Heart right ventricle (tissue), 16 donors: ENCODE measurements at places on chromosomes 1 and 21. TPM values are rescaled to one million over a fixed set of nuclear protein-coding genes. Genes with fewer than 3 reads are reported as not detected.
A peak's percentile ranks its signal among the peaks of the same experiment; 100 is the strongest.

Gene S100A5
- not detected for total RNA-seq

Gene F13B
- not detected for total RNA-seq

Gene THEM4
- 15.6 TPM for total RNA-seq

- H3K27ac ChIP-seq = peak within 1 kb of the TSS; percentile 82
- peak within 1 kb of the TSS; percentile 83 for H3K4me3 ChIP-seq
- peaks cover 14% of the 10 kb centered on the region for H3K4me1 ChIP-seq
- peaks cover 35% of the 10 kb centered on the region for H3K36me3 ChIP-seq
- no peaks in the 10 kb centered on the region for H3K27me3 ChIP-seq
Observed at GRCh38 chr1:26900001-26900814, at the start of gene GPATCH3. Gene GPATCH3 (minus strand): TSS chr1:26900467. CDS start chr1:26900442, 25 bp downstream.

Gene TMEM269
- 0.09 TPM for total RNA-seq

Gene USH2A
- 3.6 TPM for total RNA-seq

DNA sequence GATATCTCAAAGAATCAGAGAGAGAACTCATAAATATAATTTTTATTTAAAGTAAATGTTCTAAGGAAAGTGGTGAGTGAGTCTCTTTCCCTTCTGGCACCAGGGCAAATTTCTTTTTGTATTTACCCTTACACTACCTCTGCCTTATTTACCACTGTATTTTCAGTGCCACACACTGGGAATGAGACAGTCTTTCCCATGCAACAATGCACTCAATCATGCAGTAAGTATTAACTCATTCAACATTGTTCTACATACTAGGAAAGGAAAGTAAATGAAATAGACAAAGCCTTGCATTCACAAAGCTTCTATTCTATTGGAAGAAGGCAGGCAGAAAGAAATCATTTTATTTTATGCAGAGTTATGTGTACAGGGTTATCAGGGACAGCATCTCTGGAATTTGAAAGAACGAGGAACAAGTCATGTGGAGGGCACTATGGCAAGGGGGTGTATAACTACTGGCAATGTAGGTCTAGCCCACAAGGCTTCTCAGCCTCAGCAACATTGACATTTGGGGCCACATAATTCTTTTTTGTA lies 129.8 kb upstream of the PRDX6 start:
- no peak for DNase-seq
- no peaks in the 10 kb centered on the region for H3K27me3 ChIP-seq
- no peaks in the 10 kb centered on the region for H3K4me1 ChIP-seq
- no peaks in the 10 kb centered on the region for H3K36me3 ChIP-seq
- H3K4me3 ChIP-seq = no peak overlapping the region

DNA sequence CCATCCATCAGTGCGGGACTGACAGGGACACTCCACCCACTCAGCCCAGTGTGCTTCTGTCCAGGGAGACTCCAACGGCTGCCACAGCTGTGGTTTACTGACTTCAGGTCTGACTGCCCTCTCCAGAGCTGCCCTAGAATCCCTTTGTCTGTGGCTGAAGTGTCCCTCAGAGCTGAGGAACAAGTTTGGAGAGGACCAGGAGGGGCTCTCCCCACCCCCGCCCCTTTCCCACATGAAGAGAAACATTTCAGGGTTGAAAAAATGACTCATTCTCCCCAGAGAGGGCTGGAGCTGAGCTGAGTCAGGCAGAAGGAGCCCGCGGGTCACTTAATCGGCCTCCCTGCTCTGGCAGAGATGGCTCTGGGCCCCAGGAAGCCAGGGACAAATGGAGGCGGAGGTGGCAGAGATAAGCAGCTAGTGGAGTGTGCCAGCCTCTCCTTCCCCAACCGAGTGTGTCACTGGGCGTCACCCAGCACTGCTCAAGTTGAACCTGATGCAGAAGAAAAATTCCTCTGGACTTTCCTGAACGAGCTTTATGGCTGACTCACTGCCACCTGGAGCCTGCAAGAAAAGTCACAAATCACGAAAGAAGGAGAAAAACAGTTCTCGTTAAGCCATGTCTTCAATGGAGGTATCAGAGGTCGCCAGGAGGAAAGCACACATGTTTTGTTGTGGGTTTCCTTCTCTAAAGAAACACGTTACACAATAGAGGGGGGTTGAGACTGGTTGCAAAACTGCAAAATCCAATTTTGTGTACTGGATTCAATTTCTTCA lies 34.3 kb upstream of the ECE1 start:
- no peak overlapping the region for H3K4me3 ChIP-seq
- no peaks in the 10 kb centered on the region for H3K36me3 ChIP-seq
- peak overlapping the region; percentile 83 for H3K27ac ChIP-seq
- peak; percentile 77 for DNase-seq

DNA sequence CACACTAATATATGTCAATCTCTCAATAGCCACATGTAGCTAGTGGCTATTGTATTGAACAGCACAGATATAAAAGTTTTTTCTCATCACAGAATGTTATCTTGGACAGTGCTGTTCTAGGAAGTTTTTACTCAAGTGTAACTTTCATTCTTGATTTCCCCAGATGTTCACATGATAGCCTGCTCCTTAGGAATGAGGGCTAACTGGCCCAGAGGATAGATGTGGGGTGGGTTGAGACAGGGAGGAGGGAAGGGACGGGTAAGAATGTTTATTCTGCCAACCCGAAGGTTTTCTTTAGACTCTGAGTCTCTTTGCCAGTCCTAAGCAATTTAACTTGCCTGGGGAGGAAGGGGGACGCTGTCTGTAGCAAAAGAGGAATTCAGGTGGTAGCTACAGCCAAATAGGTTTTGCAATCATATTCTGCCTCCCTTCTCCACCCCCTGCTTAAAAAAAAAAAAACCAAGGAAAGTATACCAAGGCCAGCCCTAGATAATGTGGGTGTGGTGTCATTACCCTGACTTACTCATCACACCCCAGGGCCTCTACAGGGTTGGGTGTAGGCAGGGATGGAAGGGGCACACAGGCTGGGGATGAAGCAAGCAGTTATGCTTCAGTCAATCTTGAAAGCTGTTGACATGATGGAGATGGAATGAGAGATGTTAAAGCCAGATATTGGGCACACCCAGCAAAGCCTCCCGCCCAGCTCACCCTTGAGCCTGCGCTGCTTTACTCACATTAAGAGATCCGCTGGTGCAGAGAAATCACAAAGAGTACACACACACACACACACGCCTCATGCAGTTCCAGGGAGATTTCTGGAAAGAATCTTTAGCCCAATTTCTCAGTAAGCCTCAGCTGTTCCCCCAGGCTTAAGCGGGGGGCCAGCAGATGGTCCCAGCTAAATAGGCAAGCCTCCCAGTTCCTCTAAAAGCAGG lies 59.9 kb downstream of the PLXNA2 start:
- H3K36me3 ChIP-seq = no peaks in the 10 kb centered on the region
- H3K4me1 ChIP-seq = peaks cover 19% of the 10 kb centered on the region
- DNase-seq = no peak
- no peak overlapping the region for H3K4me3 ChIP-seq
- H3K27ac ChIP-seq = no peak overlapping the region
- no peaks in the 10 kb centered on the region for H3K27me3 ChIP-seq

GRCh38 chr1:20361805-20362381 lies 71.2 kb downstream of the VWA5B1 start:
- H3K27ac ChIP-seq = no peak overlapping the region
- H3K27me3 ChIP-seq = peaks cover 32% of the 10 kb centered on the region
- peaks cover 8% of the 10 kb centered on the region for H3K4me1 ChIP-seq
- no peak overlapping the region for H3K4me3 ChIP-seq
- H3K36me3 ChIP-seq = no peaks in the 10 kb centered on the region

DNA sequence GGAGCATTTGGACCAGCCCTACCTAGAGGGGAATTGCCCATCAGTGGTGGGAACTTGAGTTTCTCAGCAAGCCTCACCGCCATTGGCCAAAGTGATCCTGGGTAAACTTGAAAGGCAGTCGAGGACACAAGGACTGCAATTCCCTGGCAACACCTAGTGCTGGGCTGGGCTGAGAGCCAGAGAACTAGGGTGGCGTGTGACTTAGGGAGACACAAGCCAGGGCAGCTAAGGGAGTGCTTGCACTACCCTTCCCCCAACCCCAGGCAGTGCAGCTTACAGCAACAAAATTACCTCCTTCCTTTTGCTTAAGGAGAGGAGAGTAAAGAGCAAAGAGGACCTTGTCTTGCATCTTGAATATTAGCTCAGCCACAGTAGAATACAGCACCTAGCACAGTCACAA lies 176.9 kb upstream of the PRMT6 start:
- H3K4me1 ChIP-seq = no peaks in the 10 kb centered on the region
- H3K27ac ChIP-seq = no peak overlapping the region
- peak; percentile 56 for DNase-seq
- no peak overlapping the region for H3K4me3 ChIP-seq

GRCh38 chr1:23936481-23937176 lies 23.0 kb upstream of the PNRC2 start:
- no peaks in the 10 kb centered on the region for H3K36me3 ChIP-seq
- no peaks in the 10 kb centered on the region for H3K4me1 ChIP-seq
- H3K4me3 ChIP-seq = no peak overlapping the region
- H3K27me3 ChIP-seq = no peaks in the 10 kb centered on the region
- no peak for DNase-seq

- H3K4me1 ChIP-seq = peaks cover 12% of the 10 kb centered on the region
- no peak overlapping the region for H3K27ac ChIP-seq
- no peaks in the 10 kb centered on the region for H3K27me3 ChIP-seq
- no peak overlapping the region for H3K4me3 ChIP-seq
- no peaks in the 10 kb centered on the region for H3K36me3 ChIP-seq
- peak; percentile 28 for DNase-seq
Observed at GRCh38 chr1:37006132-37006868, 28.0 kb downstream of the GRIK3 start.

Gene FNDC10
- 2.5 TPM for total RNA-seq

- H3K27me3 ChIP-seq = no peaks in the 10 kb centered on the region
- H3K36me3 ChIP-seq = no peaks in the 10 kb centered on the region
- DNase-seq = no peak
- H3K4me3 ChIP-seq = peak overlapping the region; percentile 73
Observed at GRCh38 chr1:179883745-179884138, 1.7 kb downstream of the TOR1AIP1 start.

GRCh38 chr1:76352741-76353435 lies 278.3 kb downstream of the ST6GALNAC3 start:
- no peaks in the 10 kb centered on the region for H3K4me1 ChIP-seq
- H3K27ac ChIP-seq = no peak overlapping the region
- H3K27me3 ChIP-seq = no peaks in the 10 kb centered on the region
- no peaks in the 10 kb centered on the region for H3K36me3 ChIP-seq
- H3K4me3 ChIP-seq = no peak overlapping the region
- no peak for DNase-seq

Gene PLA2G2D
- total RNA-seq = not detected

Gene BGLAP
- not detected for total RNA-seq

Gene SH2D1B
- not detected for total RNA-seq

- H3K27me3 ChIP-seq = no peaks in the 10 kb centered on the region
- peak; percentile 65 for DNase-seq
- H3K36me3 ChIP-seq = no peaks in the 10 kb centered on the region
- H3K4me3 ChIP-seq = no peak overlapping the region
- H3K27ac ChIP-seq = peak overlapping the region; percentile 73
- H3K4me1 ChIP-seq = peaks cover 94% of the 10 kb centered on the region
Observed at GRCh38 chr1:27521336-27521831, 31.4 kb upstream of the WASF2 start.

DNA sequence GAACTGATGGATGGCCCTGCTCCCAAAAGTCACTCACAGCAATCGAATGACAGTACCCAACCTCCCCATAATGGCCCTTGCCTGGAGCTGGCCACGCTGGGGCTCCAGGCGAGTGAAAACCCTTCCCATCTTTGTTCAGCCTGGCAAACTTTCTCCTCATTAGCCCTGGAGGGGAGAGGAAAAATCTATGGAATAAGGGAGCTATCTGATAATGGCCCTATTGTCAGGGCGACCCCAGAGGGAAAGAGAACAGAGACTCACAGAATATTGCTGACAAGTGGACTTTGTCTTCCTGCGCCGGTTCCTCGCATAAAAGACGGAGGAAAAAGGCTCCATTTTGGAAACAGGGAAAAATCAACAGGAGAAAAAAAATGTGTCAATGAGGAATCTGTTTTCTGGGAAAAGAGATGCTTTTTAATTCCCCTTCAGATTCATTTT lies 13.0 kb upstream of the ARHGEF16 start:
- no peak overlapping the region for H3K27ac ChIP-seq
- H3K27me3 ChIP-seq = peaks cover 14% of the 10 kb centered on the region
- no peak for DNase-seq

Gene DCST1
- total RNA-seq = not detected

- no peaks in the 10 kb centered on the region for H3K36me3 ChIP-seq
- no peak overlapping the region for H3K4me3 ChIP-seq
- DNase-seq = peak; percentile 10
- H3K27ac ChIP-seq = no peak overlapping the region
- no peaks in the 10 kb centered on the region for H3K4me1 ChIP-seq
- no peaks in the 10 kb centered on the region for H3K27me3 ChIP-seq
Observed at GRCh38 chr1:210448297-210448892, 119.7 kb downstream of the HHAT start.
